ENCODE measurements at places on chromosomes 11 and 22.

- no peak for DNase-seq
Measured at GRCh38 chr11:126518071-126518971, 162.8 kb downstream of the ST3GAL4 start.

- no peak for DNase-seq
Measured at GRCh38 chr11:77424644-77425043, 49.2 kb downstream of the PAK1 start.

DNA sequence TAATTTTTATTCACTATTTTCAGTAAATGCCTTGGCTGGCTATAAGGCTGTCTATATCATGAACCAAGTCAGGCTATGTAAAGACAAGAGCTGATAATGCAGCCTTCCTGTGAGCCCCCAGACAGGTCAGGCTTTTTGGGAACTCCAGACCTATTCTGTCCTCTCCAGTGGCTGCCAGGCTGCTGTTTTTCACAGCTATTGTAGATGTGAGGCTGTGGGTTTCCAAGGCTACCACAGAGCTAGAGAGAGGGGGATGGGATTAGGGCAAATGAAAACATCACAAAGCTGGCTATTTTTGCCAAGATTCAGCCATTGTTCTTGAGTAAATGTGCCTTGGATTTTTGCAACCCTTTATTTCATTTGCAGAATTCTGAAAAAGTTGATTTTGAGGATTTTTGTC, 55.7 kb upstream of the SORL1-AS1 start:
- DNase-seq, result no peak

DNA sequence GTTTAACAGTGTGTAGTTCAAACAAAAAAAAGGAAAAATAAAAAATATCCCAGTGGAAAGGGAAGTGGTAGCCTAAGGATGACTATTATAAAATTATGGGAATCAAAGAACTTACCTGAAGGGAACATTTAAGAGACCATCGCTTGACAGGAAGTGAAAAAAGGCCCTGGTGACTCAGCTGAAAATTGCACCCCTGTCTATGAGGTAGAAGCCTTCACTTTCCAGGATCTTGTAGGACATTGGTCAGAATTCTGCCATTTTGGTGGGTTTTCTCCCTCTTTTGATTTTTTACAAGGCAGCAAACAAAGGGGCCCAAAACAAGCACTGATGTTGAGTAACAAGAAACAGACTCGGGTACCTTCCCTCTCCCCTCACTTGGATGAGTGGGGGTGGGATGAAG, 15.6 kb downstream of the DDX17 start:
- no peak for DNase-seq

DNA sequence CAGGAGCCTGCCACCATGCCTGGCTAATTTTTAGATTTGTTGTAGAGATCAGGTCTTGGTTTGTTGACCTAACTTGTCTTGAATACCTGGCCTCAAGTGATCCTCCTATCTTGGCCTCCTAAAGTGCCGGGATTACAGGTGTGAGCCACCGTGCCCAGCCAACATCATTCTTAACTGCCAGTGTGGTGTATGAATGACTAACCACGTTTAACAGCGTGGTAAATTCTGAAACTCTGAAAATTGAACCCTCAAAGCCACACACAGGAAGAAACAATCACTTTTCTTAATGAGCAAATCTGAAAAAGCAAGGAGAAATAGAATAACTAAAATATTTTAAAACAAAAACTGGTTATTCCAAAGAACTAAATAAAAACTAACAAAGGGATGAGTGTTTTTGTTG, 7.4 kb downstream of the TMEM9B start:
- DNase-seq, result no peak

GRCh38 chr11:117932426-117932825, 3.2 kb upstream of the TMPRSS13 start:
- no peak for DNase-seq

DNA sequence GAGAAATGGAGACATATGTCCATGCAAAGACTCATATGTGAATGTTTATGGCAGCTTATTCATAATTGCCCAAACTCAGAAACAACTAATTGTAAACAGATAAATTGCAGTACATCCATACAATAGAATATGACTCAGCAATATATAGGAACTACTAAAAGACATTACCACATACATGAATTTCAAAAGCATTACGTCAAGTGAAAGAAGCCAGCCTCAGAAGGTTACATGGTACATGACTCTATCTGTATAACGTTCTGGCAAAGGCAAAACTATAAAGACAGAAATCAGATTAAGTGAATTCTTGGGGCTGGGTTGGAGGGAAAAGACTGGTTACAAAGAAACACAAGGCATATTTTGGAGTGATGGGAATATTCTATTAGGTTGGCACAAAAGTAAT, 7.2 kb downstream of the KCTD21 start:
- DNase-seq, result no peak

All from NCI-H510A (cell line).